Neuronal stem cell (in vitro differentiated cells): ENCODE measurements at places on chromosomes 6 and 20.

DNA sequence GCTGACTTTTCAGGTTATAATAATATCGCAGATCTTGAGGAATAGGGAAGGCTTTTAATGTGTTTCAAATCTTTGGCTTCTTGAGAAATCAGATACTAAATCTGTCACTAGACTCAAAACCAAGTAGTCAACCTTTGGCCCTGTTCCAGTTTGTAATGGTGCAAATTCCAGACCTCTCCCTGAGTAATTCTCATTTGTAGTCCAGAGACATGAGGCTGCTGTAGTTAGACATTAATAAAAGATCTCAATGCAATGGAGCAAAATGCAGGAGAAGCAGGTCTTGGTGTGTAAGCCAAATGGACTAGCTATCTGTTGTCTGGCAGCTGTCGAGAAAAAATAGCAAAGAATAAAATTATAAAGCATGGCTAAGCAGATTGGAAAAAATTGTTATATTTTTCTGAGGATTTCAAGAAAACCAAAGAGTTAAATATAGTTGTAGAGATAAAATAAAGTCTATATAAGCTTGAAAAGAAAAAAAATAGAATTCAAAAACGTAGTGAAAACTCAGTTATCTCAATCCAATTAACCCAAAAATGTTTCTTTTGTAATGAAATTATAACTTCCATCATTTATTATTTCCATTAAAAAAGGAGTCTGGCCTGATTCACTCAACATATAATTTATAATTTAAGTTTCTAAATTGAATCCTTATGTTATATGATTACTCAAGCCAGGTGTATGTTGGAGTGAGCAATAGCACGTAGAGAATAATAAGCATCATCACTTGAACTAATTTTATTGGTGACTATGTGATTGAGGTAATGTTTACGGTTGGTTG, 161.5 kb upstream of the ADGRB3 start:
- no peak for DNase-seq

GRCh38 chr6:124868481-124868880, 93.8 kb upstream of the RNF217 start:
- DNase-seq, result no peak

GRCh38 chr6:130282234-130282995, 59.7 kb upstream of the SAMD3 start:
- no peak for DNase-seq

GRCh38 chr20:17500826-17501225, 30.4 kb downstream of the BFSP1 start:
- no peak for DNase-seq

DNA sequence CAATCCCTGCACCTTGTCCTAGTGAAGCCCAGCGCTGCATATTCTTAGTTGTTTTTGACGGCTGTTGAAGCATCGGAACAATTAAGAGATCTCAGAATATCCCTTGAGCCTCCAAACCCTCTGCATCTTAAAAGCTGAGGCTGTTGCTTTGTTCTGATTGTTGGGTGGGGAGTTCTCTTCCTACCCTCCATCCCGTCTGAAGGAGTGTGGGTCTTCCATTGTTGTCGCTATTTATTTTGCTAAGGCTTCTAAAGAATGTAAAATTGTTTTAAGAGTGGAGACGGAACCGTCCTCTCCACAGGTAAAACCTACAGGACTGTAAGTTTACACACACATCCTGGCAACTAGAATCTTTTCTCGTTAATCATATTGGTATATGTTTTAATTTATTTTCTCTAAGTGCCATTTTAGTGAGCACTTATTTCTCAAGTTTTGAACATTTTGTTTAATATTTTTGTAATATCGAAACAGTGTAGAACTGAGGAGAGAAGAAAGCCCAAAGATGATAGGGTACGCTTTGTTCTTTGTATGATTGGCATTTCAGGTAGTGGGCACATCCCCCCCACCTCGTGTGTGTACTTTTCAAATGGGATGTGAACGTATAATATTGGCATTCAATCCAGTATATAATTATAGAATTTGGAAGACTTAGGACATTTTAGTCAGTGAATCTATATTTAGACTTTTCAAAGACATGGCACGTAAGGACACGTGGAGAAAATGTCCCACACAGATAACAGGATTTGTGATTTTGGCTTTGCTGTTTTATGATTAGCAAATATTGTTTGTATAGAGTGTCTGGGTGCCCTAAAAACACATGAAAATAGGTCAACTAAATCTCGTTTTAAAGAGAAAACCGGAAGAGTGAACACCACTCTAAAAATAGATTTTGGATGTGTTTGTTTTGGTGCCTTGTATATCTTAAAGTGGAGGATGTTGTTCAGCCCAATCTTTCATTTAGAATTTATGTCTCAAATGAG, 1.3 kb downstream of the RNF146 start:
- DNase-seq, result peak; percentile 4

DNA sequence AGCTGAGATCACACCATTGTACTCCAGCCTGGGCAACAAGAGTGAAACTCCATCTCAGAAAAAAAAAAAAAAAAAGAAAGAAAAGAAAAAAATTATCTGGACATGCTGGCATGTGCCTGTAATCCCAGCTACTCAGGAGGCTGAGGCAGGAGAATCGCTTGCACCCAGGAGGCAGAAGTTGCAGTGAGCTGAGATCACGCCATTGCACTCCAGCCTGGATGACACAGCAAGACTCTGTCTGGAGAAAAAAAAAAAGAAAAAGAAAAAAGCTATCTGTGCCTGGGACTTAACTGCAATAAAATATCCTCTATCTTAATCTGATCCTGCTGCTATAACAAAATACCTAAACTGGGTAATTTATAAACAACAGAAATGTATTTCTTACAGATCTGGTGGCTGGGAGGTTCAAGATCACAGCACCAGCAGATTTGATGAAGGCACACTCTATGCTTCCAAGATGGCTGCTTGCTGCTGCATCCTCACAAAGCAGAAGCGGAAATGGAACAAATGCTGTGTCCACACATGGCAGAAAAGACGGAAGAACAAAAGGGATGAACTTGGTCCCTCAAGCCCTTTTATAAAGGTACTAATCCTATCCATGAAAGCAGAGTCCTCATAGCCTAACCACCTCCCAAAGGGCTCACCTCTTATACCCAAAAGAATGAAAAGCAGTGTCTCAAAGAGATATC, 273.3 kb upstream of the JARID2 start:
- no peak for DNase-seq

- no peak for DNase-seq
Measured at GRCh38 chr6:36752187-36752885, 54.7 kb downstream of the RAB44 start.

- no peak for DNase-seq
Measured at GRCh38 chr6:98333273-98333672, 501.1 kb upstream of the POU3F2 start.

- DNase-seq, result no peak
Measured at GRCh38 chr20:58005581-58006345, 222.7 kb downstream of the ANKRD60 start.

GRCh38 chr6:106974336-106974998, at the start of gene CD24:
CD24 (minus strand) TSS chr6:106974729; CDS start chr6:106974646, 83 bp downstream.
- peak; percentile 70 for DNase-seq

- DNase-seq, result peak; percentile 37
Measured at GRCh38 chr20:8132484-8133309, 631 bp downstream of the PLCB1 start.

- no peak for DNase-seq
Measured at GRCh38 chr6:100803264-100804045, 77.7 kb downstream of the ASCC3 start.

GRCh38 chr20:62554214-62554897, 78.6 kb upstream of the GATA5 start:
- no peak for DNase-seq

DNA sequence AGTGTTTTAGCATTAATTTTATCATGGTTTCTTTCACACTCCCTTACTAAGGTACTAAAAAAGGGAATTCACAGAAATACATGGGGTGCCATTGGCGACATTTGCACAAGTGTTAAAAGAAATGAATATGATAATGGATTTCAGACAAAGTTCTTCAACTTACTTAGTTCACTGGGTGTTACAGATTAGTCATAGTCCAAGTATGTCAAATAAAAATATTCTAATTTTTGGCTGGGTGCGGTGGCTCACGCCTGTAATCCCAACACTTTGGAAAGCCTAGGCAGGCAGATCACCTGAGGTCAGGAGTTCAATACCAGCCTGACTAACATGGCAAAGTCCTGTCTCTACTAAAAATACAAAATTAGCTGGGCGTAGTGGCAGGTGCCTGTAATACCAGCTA, 286.1 kb upstream of the TFAP2D start:
- no peak for DNase-seq

DNA sequence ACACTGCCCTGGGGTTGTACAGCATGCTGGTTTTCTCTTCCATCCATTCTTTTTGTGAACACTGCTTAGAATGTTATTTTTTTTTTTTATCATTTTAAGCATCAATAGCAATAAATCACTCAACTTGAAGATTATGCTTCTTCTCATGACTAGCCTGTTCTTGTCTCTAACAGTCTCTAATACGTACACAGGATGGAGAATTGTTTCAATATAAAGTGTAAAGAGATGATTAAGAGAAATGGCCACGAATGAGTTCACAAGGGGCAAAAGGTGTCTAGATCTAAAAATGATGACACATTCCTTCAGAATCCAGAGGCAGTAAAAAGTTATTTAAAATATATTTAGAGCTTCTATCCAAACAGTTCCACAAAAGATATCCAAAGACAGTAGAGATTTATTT, 390.2 kb downstream of the HDGFL1 start:
- no peak for DNase-seq

GRCh38 chr6:160456214-160456546, 108.0 kb downstream of the SLC22A3 start:
- DNase-seq, result no peak

DNA sequence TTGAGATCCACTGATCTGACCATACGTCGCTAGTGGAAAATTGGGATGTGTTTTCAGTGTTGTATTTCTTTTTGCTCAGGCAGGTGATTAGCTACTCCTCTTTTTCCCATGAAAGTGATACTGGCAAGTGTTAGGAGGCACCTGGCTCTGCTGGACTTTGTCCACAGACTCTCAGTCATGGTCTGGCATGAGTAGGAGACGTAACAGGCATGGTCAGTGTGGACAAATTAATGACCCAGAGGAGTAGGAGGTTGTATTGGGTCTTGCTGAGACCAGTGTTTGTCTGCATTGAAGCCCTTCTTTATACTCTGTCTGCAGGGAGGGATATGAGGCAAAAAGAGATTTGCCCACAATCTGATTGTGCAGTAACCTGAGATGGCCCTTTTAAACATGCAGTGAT, 178.7 kb downstream of the DTNBP1 start:
- DNase-seq, result no peak

GRCh38 chr6:106886922-106887797, 87.4 kb downstream of the CD24 start:
- DNase-seq, result peak; percentile 24

DNA sequence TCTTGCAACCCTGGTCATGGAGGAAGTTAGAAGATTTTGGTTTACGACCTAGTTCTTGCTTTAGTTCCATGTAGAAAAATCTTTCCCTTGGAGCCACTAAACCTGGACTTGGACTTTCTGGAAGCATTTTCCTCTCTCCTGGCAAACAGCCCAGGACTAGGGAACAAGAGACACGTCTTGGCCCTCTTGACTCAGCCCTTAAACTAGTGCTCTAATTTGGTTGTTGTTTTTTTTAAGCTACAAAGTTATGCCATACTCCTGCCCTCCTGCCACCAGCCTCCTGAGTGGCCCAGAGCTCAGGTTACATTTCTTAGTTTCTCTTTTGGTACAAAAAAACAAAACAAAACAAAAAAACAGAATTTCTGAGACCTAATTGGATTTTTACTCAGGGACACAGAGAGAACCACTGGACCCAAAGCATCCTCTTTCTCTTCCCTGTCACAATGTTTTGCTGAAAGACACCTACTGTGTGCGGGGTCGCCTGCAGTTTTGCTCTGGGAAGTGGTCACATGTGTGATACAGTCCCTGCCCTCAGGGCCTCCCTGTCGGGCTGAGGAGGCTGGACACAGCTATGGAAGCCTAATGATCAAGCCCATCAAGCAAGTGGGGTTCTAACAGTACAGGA, 32.3 kb upstream of the SCUBE3 start:
- DNase-seq, result no peak

DNA sequence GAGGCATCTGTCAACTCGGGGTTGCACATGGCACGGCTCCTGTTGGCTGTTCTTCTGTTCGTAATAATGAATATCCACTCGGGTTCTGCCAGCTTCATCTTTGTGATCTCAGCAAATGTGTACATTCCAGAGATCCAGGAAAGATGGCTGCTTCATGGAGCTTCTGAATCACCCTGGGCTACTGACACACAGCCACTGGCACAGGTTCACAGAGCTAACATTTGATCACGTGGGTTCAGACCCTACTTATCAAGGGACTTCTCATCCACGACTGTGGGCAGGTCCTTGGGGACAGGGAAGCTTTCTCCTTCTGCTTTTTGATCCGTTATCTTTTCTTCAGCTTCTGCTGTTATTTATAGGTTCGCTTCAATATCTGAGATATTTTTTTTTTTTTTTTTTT, 18.1 kb downstream of the PPP1R3G start:
- no peak for DNase-seq

- DNase-seq, result no peak
Measured at GRCh38 chr20:37986044-37986858, 47.0 kb downstream of the TTI1 start.

DNA sequence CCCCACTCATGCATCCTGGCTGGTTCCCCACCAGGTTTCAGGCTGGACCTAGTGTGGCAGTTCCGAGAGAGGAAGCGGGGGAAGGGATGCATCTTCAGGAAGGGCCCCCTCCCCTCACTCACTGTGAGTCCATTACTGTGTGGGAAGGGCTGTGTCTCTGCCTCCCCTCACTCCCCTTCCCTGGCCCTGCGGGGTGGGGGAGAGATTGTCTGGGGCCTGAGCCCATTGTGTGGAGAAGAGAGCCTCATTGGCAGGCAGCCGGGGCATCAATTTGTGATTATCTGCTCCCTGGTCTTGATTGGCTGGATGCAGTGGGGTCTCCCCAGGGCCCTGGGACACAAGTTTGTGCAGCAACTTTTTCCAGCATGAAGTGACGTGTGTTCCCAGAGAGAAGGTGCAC, 4.1 kb upstream of the MYT1 start:
- peak; percentile 43 for DNase-seq

- DNase-seq, result no peak
Measured at GRCh38 chr6:125679128-125679527, 70.3 kb upstream of the HEY2 start.

- DNase-seq, result no peak
Measured at GRCh38 chr6:169254456-169255316, 1.0 kb upstream of the THBS2 start.

GRCh38 chr20:62446481-62446880, 19.1 kb upstream of the RBBP8NL start:
- DNase-seq, result no peak

GRCh38 chr6:132648356-132648755, 10.6 kb downstream of the TAAR1 start:
- DNase-seq, result no peak

DNA sequence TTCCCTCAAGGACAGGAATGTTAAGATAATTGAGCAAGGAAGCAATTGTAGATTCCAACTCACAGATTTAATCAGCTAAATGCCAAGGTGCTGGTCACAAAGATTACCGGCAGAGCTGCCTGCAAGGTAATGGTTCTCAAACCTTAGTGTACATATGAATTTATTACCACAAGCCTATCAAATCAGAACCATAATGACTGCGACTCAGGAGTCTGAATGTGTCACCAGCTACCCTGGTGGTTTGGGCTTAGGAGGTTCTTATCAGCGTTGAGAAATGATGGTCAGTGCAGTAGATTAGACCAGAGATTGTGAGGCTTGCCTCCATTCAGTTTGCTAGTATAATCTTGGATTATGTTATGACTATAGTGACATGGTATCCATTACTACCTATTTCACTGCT, 78.9 kb downstream of the MTFR2 start:
- DNase-seq, result no peak

- DNase-seq, result no peak
Measured at GRCh38 chr6:100724696-100725095, 156.4 kb downstream of the ASCC3 start.

GRCh38 chr6:34544052-34544604, 12.0 kb downstream of the SPDEF start:
- DNase-seq, result no peak
